ENCODE measurements at places on chromosomes 6 and 20.

DNA sequence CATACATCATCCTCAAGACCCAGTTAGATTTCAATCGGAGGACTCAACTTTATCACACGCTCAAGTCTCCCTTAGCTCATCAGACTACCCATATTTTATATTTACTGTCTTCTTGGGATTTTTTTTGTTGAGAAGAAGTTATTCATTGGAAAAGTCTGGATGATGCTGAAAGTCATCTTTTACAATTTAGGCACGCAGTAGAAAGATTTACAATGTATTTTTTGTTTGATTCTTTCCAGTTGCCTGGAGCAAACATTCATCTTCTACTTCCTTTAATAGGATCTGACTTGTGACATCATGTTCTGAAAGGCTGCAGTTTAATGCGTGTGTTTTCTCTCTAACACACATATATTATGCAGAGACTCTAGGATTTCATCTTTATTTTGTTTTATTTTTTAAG is 235.7 kb downstream of the DOK5 start:
- DNase-seq = no peak

DNA sequence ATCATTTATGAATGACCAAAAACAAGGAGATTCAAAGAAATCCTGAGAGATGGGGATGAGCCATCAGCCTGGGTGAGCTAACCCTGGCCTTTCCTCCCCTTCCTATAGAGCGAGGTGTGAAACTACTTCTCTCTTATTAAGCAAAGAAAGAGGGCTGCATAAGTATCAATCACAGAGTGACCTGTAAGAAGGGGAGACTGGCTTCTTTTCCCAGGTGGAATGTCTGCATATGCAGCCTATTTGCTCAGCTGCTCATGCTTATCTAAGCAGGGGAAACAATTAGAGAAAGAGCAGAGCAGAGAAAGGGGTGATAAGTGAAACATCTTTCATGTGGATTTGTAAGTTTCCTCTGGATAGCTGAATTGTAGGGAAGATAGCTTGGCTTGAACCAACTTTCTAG is 160.0 kb downstream of the PKHD1 start:
- no peak for DNase-seq

DNA sequence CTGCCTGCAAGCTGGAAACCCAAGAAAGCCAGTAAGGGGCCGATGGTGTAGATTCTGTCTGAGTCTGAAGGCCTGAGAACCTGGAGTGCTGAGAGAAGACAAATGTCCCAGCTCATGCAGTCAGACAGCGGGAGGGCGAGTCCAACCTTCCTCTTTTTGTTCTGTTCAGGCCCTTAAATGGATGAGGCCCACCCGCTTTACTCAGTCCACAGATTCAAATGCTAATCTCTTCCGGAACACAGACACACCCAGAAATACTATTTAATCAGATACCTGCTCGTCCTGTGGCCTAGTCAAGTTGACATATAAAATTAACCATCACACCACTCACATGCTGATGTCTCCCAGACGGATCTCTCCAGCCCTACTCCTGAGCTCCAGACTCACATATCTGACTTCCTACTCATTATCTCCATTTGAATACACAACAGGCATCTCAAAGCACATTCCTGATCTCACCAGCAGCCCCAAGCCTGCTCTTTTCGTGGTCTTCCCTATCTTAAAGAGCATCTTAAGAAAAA is 26.7 kb upstream of the SRC start:
- no peak for DNase-seq

GRCh38 chr6:75379536-75379935 is 94.9 kb upstream of the TMEM30A start:
- no peak for DNase-seq

- no peak for DNase-seq
Observed at GRCh38 chr6:48397887-48398286, 286.9 kb upstream of the PTCHD4 start.

DNA sequence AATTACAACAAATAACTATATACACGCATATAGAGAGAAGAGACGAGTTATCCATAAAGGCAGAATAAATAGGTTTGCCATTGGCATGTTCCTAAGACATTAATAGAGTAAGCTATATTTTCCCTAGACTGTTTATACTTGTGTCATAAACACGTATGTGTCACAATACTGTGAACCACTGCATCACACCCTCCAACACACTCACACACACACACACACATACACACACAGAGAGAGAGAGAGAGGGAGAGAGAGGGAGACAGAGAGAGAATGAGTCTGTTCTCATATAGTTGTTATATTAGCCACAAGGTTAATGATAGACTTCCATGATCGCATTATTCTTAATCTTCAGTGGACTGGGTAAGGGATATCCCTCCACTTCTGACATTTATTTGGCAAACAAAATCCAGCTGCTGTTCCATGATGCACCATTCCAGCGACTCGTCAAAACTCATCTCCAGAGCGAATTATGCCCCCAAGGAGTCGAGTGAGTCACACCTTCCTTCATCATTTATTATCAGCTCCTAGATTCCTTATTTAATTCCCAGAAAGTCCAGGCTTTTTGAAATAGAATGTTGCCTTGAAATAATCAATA is 82.8 kb upstream of the HIVEP1 start:
- no peak for DNase-seq

GRCh38 chr6:87082160-87082721 is 12.7 kb downstream of the CGA start:
- DNase-seq = no peak

GRCh38 chr20:12717061-12717460 is 291.7 kb upstream of the SPTLC3 start:
- DNase-seq = no peak

- no peak for DNase-seq
Observed at GRCh38 chr6:142796571-142796970, 148.4 kb downstream of the HIVEP2 start.

GRCh38 chr6:77010931-77011542 is 452.3 kb downstream of the HTR1B start:
- no peak for DNase-seq

GRCh38 chr6:13537527-13537897 is 36.9 kb upstream of the SIRT5 start:
- no peak for DNase-seq

DNA sequence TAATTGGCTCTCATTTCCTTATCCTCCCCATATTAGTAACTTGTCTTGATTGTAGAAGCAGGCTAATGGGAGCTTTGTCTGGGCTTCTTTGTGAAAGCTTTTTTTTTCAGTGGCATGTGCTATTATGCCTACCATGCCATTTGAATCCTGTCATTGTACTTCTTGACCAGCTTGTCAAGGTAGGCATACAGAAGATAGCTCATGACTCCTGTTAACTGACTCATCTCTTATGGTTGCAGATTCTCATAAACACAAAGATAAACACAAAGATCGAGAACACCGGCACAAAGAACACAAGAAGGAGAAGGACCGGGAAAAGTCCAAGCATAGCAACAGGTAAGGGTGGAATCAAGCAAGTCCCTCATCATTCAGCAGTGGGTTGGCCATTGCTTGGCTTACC is 32.5 kb downstream of the TOP1 start:
- no peak for DNase-seq

- no peak for DNase-seq
Observed at GRCh38 chr6:18415671-18416340, 28.7 kb downstream of the RNF144B start.

GRCh38 chr6:63750400-63750799 is 114.8 kb downstream of the PHF3 start:
- no peak for DNase-seq

DNA sequence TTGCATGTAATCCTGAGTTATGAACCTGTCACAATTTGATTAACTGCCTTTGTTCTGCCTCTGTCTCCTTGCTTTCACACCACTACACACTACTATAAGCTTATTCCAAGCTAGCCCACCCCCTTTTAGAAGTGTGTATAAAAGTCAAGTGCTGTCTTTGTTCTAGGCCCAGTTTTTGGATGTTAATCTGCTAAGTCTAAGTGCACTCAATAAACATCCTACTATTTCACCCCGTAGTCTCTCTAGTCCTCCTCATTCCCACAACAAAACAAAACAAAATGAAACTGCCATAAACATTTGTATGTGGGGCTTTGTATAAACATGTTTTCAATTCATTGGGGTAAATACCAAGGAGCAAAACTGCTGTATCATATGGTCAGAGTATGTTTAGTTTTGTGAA is 16.1 kb upstream of the SPACA1 start:
- DNase-seq = no peak

DNA sequence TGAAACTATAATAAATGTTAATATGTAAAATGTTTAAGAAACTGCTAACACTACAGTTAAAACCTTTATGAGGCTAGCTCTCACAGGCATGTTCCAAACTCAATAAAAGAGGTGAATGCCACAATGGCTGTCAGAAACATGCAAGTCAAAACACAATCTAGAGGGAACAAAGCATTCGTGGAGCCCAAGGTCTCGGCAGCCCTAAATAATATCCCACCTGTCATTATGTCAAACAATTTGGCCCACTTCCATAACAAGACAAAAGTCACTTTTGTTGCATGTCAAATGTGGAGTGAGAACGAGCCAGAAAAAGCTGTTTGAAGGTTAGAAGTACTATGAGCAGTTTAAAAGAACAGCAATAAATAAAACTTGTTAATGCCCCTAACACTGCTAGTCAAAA is 181.9 kb downstream of the GMDS start:
- DNase-seq = no peak

- DNase-seq = no peak
Observed at GRCh38 chr6:113629975-113630737, 227.0 kb upstream of the MARCKS start.

- no peak for DNase-seq
Observed at GRCh38 chr6:88565409-88565811, 398.0 kb downstream of the RNGTT start.

DNA sequence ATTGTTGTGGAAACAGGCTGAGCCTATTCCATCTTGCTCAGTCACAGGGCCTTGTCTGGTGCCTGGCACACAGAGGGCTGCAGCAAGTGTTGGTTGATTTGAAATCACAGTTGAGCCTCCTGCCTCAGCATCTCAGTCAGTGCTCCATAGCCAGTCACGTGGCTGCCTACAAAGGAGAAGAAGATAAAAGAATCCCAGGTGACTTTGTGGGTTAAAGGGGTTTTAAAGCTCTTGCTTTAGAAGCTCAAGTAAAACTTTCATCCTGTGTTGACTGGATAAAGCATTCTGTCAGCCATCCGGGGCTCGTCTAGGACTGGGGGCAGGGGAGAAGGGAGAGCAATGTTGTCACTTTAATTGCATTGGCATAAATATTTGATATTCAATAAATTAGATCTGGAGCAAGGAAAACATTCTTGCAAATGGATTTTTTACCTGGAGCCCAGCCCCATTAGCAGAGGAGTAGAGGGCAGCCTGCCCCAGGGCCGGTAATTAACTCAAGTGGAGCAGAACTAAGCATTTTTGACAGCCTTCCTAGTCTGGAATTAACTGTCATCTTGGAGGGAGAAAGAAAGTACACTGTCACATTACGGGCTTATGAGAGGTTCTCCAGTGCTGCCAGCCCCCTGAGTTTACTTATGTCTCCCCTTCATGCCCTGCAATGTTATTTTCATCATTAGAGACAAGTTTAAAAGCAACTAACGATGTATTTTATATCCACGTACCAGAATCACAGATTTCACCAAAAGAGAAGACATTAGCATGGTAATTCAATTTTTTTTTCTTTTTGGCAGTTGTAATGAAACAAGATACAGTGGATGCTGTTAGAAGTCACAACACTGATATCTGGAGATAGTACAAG is 71.7 kb upstream of the GTSF1L start:
- DNase-seq = no peak

DNA sequence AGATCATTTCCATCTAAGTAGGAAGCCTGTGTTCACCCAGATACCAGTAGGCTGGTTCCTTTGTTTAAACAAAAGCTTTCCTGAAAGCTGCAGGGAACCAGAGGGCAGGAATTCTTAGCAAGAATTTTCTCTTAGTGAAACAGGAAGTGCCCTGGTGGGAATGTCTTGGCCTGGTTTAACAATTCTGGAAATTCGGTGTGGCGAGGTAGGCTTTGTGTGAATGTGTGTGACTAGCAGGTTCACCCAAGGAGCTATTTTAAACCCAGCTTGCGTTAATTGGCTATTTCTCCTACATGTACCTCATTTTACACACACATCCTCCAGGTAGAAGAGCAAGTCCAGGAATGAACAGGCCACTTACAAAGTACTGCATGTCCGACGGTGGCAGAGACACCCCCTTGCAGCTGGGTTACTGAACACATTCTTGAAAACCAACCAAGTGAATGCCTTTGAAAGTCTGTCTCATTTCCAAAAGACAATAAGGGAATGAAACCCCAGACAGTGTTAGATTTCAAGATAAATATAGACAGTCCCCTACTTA is 64.6 kb downstream of the GFOD1 start:
- no peak for DNase-seq

GRCh38 chr6:4806337-4806725 is 30.1 kb downstream of the CDYL start:
- no peak for DNase-seq

GRCh38 chr6:47413752-47414422 is 63.7 kb upstream of the CD2AP start:
- no peak for DNase-seq

- DNase-seq = no peak
Observed at GRCh38 chr20:35271073-35271882, 6.6 kb downstream of the MMP24OS start.

GRCh38 chr6:108165714-108166663 is at the start of gene NR2E1:
Gene NR2E1, plus strand, starts transcription at chr6:108166022. Its CDS starts 744 bp downstream, at chr6:108166766.
- DNase-seq = no peak

DNA sequence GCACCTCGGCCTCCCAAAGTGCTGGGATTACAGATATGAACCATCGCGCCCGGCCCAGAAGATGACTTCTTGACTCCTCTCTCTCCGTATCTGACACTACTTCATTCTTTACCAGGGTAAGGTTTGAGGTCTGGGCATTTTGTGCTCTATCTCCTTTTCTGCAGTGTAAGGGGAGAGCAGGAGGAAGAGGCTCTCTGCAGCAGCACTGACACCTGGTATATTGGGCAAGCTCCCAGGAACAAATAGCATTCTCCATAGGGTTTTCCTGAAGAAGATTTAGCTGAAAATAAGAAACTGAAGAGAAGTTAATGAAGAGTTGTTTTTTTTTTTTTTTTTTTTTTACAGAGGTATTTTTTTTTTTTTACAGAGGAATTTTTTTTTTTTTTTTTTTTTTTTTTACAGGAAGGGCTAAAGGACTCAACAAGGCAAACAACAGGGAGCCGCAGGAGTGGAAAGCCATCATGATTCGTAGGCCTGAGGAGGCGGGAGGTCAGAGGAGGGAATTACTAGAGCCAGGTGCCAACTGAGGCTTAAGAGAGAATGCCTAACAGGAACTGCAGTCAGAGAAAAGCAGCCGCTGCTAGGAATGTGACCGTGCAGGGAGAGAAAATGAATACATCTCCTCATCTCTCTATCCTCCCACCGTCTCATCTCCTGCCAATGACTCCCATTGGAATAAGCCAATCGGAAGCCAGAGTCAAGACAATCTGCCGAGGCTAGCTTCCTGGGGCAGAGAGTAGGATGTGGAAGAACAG is 34.7 kb upstream of the ADGRF4 start:
- DNase-seq = no peak

DNA sequence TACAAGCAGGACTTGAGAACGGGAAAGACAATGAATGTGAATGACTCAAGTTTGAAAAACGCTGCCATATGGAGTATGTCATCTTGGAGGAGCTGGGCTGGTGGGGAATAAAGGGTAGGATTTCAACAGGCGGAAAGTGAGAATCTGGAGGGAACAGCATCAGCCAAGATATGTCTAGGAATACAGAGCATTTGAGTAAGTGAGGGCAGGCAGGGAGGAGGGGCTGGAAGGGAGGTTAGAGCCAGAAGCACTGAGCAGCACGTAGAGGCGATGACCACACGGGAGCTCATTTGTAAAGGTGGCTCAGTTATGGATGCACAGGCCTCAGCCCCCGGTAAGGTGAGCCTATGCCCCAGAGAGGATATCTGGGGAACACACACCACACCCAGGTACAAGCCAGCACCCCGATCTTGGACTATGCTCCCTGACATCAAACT is 115.1 kb downstream of the ZMYND8 start:
- no peak for DNase-seq
